ENCODE measurements at places on chromosomes 2 and 18.

- no peak for DNase-seq
Measured at GRCh38 chr2:96209011-96209728, 543 bp upstream of the STARD7 start.

- DNase-seq, result no peak
Measured at GRCh38 chr18:54673936-54674335, 82.9 kb downstream of the DYNAP start.

GRCh38 chr2:147424766-147425165 lies 420.1 kb upstream of the ACVR2A start:
- DNase-seq, result no peak

DNA sequence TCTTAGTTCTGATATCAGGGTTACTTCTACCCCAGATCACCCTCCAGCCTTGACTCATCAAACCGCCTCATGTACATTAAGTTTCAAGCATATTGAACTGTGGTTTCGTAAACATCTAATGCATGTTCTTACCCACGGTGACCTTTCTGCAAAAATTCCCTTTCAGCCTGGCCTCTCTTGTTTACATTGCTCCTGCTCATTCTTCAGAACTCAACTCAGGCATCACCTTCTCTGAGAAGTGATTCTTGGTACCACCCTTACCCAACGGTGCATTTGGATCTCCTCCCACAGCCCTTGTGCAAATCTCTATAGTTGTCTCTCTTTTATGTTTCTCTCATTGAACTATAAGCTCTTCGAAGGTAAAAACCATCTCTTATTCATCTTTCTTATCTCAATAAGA lies 503.1 kb upstream of the PKDCC start:
- no peak for DNase-seq

DNA sequence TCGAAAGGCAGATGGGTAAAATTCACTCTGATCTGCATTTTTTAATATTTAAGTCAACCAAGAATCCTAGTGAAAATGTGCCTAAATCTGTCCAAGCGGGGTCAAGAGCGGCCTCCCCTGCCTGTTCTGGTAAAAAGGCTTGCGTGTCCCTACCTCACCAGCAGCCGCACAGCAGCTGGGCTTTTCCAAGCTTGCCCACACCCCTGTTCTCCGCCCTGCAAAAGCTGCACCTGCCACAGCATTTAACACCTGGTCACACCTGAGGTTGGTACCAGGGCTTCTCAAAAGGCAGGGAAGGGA lies 25.8 kb upstream of the TMEM182 start:
- no peak for DNase-seq

GRCh38 chr2:196853301-196854087 lies 44.3 kb upstream of the C2orf66 start:
- DNase-seq, result no peak

- no peak for DNase-seq
Measured at GRCh38 chr2:98522854-98523253, 78.2 kb downstream of the INPP4A start.

DNA sequence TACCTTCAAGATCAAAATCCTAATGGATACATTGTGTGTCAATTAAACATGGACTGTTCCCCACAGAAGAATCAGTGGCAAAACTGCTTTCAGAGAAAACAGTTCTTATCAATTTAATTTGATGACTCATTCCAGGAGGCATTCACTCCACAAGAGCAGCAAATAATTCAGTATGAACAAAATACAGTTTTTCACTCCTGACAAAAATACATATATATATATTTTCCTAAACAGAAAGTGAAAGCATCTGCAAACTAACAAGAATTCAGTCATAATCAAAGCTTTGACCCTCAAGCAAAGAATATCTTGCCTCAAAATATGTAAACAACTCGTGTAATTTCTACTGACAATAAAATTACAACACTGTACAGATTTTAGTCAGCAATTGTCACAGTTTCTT lies 685.1 kb upstream of the SLC8A1 start:
- no peak for DNase-seq

DNA sequence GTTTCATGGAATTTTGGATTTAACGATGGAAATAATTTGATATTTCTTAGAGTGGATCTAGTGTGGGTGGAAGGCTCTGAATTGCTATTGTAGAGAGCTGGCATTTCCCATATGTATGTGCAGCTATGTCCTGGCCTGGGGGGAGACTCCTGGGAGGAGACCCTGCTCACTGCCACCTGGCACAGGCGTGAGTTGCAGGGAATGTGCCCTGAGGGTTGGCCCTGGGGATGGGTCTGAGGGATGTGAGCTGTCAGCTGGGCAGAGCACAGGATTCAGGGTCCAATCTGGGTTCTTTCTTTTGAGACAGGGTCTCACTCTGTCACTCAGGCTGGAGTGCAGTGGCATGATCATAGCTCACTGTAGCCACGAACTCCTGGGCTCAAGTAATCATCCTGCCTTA lies 120.2 kb downstream of the CLIP4 start:
- DNase-seq, result no peak

DNA sequence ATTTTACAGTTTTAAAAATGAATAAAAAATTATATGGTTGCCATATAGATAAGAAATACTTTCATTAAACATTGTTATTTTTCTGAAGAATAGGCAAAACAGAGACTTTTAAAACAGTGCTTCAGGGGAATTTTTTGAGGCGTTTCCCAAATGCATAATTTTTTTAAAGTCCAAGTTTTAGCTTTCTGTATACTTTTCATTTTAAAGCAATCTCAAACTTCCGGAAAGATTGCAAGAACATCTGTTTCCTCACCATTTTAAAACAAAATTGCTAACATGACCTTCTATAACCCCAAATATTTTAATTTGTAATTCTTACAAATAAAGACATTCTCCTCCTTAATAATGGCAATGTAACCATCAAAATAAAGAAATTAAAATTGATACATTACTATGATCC lies 15.1 kb upstream of the MBD2 start:
- no peak for DNase-seq

- no peak for DNase-seq
Measured at GRCh38 chr2:72082021-72082601, 65.6 kb downstream of the CYP26B1 start.

- no peak for DNase-seq
Measured at GRCh38 chr2:197433780-197434438, 919 bp downstream of the SF3B1 start.

DNA sequence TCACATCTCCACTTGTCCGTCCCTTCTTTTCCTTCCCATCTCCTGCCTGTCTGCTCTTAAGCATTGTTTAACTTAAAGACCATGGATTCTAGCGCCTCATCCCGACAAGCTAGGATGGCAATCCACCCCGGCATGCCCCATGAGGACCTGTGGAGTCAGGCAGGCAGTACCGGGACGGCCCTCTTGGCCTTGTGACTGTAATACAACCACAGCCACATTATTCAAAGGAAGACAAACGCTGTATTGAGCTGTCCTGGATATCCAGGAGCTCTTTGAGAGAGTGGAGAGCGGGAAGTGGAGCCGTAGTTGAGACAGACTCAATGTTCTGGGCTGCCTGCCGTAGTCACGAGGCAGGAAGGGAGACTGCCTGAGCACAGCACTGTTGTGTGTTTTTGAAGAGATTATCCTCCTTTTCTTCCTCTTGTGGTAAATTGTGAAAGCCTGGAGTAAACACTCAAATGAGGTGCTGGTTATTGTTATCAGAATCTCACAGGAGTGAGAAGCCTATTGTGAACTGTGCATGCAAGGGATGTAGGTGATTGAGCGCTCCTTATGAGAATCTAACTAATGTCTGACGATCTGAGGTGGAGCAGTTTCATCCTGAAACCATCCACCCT lies 929.8 kb upstream of the CNTNAP5 start:
- DNase-seq, result no peak

- no peak for DNase-seq
Measured at GRCh38 chr2:36356298-36356989, 866 bp downstream of the CRIM1 start.

- DNase-seq, result no peak
Measured at GRCh38 chr2:70516596-70516995, 37.0 kb downstream of the TGFA start.

DNA sequence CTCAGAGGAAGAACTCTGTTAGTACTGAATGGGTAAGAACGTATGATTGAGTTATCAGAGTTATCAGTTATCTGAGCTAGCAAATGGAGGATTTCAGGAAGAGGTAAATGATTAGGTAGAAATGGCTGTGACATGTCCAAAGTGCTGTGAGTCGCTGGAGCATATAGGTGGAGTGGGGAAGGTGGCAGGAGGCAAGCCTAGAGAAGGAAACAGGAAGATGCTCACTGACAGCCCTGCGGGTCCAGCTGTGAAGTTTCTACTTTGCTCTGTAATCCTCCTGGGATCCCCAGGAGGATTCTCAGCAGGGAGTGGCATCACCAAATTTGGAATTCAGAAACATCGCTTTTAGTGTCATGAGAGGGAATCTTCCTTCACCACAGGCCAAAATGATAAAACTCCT lies 52.0 kb downstream of the GYPC start:
- no peak for DNase-seq

DNA sequence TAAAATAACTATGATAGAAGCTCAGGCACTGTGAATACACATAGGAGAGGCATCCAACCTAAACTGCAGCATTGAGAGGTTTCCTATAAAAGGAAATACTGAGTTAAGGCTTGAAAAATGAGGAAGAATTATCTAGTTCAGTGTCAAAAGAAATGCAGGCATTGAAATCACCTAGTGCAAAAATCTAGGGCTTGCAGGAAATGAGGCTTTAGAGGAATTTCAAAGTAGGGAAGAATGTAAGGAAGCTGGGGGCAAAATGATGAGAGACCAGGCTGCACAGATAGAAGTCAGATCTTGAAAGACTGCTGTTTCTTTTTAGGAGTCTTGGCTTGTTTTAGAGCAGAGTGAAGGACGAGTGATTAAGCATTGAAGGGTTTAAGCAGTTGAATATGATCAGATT lies 28.1 kb upstream of the SCYGR2 start:
- DNase-seq, result no peak

- peak; percentile 9 for DNase-seq
Measured at GRCh38 chr18:50879302-50880118, 592 bp downstream of the ME2 start.

DNA sequence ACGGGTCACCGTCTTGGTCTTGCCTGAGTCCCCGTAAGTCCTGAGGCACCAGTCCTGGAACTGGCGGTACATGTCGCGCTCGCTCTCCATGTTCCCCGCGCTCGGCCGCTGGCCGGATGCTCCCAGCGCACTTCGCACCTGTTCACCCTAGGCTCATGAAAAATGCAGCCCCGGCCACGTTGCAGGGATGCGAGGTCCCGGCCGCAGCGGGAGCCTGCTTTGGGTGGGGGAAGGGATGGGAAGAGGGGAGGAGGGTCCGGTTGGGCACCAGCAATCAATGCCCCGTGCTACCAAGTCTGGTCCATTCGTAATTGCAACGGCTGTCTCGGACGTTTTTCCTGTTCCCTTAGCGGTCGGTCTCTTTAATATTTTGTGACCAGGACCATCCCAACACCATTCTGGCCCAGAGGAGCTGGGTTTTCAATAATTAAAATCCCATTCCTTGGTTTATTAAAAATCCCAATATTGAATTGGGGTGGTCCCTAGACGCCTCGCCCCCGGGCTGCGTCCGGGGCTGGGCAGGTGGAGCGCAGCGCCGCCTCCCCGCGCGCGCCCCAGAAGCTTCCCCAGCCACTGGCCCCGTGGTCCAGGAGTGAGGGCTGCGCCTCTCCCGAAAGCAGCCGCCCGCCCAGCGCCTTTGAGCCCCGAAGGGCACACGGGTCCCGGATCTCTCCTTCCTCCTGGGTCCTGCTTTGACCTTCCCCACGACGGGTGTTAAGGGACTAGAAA lies 1.4 kb downstream of the NOL4 start:
- no peak for DNase-seq

GRCh38 chr18:33682436-33682835 lies 104.4 kb downstream of the ASXL3 start:
- no peak for DNase-seq

- no peak for DNase-seq
Measured at GRCh38 chr2:140814141-140814540, 1316.7 kb downstream of the LRP1B start.

GRCh38 chr2:127536707-127537541 lies 1.4 kb downstream of the MYO7B start:
- DNase-seq, result no peak
